ENCODE measurements at places on chromosomes 1 and 21.

GRCh38 chr1:233113009-233113879 is 162.8 kb downstream of the NTPCR start:
- no peak for DNase-seq

DNA sequence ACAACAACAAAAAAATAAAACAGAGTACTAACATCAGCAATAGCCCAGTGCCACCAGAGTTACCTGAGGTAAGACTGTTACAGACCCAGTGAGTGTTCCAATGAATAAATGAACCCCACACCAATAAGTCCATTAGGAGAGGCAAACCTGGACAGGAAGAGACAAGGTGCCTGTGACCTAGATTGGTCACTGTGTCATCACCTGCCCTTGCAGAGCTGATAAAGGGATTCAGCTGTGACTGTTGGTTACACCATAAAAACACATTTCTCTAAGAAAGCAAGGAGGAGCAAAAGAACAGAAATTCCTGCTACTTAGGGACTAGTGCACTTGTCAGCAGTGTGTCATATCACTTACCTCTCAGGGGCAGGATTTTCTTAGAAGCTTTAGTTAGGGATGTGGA is 37.5 kb downstream of the CD2 start:
- DNase-seq, result no peak

- no peak for DNase-seq
Observed at GRCh38 chr1:178218550-178218949, 124.6 kb downstream of the RASAL2 start.

- DNase-seq, result no peak
Observed at GRCh38 chr1:20143318-20143717, 4.2 kb downstream of the PLA2G2F start.

GRCh38 chr1:200971428-200971903 is 52.0 kb downstream of the KIF21B start:
- no peak for DNase-seq

- DNase-seq, result no peak
Observed at GRCh38 chr1:238018214-238018613, 127.5 kb upstream of the ZP4 start.

- no peak for DNase-seq
Observed at GRCh38 chr1:233061265-233061664, 110.9 kb downstream of the NTPCR start.

DNA sequence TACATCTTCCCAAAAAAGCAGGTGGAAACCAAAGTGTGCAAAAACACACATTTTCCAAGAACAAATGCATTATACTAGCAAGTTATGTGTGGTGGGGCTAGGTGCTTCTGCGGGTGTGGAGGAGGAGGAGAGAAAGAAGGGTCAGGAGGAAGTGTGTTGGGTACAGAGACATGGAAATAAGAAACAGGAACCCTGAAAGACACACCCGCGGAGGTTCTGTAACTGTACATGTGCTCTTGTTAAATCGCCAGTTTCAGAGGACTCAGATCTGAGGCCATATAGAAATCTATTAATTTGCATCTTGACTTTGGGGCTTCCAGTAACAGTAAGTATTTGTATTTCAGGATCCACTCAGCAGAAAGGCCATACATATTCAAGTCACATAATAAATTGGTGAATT is 30.9 kb downstream of the ERG start:
- no peak for DNase-seq

DNA sequence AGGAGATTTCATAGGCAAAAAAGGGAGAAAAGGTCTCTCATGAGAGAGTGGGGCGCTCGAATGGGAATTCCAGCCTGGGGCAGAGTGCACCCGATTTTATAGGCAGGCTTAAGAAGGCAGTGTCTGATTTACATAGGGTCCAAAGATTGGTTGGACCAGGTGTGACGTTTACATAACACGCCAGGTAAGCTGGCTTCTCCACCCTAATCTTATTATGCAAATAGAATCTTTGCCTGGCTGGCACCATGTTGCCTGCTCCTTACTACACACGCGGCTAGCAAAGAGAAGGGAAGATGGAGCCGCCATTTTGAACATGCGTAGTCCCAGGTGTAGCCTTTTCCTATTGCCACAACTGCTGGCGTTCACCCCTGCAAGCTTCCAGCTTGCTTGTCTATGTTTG is 103.7 kb downstream of the SLC16A1 start:
- DNase-seq, result no peak

DNA sequence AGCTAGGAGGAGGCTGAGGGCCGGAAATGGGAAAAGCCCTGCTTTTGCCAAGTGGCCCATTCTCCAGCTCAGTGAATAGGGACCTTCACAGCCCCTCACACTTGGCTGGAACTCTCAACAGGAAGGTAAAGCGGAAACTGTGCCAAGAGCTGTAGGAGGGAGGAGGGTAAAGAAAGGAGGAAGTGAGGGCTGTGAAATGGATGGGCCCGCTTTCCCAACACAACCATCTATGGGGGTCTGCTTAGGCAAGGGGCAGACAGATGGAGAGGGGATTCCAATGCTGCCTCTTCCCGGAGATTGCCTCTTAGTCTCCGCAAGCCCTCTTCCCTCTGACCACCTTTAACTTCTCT is 5.2 kb downstream of the INKA2 start:
- no peak for DNase-seq

GRCh38 chr1:41411229-41411628 is 50.0 kb downstream of the FOXO6 start:
- no peak for DNase-seq

DNA sequence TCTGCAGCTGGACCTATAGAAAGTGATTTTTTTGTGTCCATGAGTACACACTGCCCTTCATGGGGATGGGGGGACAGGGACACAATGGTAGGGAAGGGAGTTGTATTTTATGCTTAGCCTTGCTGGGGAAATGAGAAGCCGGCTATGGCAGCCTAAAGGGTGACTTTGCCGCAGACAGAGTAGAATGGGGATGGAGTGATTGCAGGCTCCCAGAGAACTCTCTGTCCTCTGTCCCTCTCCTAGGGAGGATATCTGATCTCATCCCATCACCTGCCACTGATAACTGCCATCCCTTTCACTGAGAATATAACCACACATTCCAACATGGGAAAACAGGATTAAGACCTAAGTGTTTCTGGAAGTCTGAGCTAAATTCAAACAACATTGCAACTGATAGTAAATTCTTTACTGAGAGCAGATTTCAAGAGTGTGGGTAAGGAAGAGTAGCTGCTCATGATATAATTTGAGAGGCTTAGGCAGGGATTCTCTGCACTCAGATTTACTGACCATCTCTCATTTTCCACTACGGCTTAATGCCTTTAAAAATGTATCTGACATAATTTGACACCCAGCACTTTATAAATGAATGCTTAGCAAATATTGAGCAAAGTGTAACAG is 13.9 kb downstream of the SH2D1B start:
- no peak for DNase-seq

DNA sequence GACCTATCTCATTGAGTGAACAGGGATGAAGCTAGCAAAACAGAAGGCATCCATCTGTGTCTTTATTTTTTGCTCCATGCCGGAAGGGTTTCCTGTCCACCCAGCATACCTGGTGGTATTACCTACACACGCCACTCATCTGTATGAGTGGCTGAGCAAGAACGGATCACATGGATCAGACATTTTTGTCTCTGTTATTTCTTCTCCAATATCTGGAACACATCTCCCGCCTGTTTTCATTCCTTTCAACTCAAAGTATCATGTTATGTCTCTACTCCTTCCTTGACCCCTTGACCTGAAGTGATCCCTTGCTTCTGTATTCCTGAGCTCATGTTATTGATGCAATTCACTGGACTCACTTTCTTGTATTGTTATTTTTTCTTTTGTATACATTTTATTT is 24.7 kb downstream of the ADAMTS1 start:
- DNase-seq, result no peak

DNA sequence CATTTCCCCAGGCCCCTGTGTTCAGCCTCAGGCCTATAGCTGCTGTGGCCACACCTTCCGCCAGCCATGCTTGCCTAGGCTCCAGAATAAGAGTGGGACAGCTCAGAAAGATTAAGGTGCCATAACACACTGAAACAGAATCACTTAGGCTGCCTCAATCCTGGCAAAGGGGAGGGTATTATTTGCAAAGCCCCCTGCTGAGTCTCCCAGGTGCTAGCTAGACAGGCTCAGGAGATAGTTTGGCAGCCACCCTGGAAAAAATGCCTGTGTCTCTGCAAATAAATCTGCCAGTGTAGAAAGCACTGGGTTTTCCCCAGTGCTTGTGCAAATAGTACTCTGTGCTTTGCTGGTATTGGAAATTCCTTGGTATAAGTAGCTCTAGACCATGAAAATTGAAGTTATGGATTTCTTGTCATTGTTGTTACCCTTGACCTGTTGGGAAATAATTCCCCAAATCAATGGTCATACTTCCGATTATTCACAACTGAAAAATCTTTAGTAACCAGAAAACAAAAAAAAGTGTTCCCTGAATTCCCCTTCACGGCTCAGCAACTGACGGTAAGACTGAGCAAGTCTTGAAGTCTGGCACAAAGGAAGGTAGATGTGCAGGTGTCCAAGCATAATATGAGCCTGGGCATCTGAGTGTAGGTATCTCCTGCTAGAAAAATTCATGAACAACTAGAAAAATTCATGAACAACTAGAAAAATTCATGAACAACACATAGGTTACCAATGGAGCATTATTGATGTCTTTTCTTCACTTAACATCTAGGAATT is 56.9 kb downstream of the PROX1 start:
- no peak for DNase-seq

GRCh38 chr1:214005708-214006107 is 17.9 kb downstream of the PROX1 start:
- no peak for DNase-seq

DNA sequence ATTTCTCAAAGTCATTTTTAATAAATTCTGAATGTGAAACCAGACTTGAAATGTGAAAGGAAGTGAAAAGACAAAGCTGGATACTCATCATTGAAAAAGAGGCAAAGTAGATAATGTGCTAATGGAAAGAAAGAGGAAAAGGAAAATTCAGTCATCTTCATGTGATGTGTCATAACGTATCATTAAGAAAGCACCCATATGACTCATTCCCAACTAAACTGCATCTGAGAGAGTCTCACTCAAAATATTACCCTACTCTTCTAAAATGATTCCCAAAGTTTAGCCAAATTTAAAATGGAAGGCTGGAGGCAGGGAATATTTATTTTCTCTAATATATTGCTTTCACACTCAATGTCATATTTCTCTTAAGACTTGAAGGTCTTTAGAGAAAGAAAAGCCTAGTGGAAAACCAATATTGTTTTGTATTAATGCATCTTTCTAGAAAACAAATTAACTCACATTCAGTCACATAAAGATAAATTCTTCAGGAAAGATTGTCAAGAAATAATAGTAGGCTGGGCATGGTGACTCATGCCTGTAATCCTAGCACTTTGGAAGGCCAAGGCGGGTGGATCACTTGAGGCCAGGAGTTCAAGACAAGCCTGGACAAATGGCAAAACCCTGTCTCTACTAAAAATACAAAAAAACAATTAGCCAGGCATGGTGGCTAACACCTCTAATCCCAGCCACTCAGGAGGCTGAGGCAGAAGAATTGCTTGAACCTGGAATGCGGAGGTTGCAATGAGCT is 129.9 kb downstream of the SLC30A10 start:
- no peak for DNase-seq

DNA sequence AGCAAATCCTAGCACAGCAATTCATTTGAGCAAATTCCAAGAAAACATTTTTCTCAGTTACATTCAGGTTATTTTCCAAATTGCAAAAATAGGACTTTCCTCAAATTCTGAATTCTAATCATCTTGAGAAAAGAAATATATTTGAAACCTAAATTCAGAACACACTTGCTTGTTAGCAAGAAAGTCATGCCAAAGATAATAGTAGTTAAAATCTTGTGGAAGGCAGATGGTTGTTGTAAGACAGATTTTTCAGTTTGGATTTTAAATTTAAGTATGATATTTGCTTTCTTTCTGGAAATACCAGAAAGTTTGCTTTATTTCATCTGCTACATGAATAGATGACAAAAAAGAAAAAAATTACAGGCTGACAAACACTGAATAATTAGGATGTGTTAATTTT is 29.1 kb downstream of the SNX7 start:
- DNase-seq, result no peak

GRCh38 chr1:210143465-210144062 is 89.0 kb upstream of the SERTAD4 start:
- peak; percentile 12 for DNase-seq

DNA sequence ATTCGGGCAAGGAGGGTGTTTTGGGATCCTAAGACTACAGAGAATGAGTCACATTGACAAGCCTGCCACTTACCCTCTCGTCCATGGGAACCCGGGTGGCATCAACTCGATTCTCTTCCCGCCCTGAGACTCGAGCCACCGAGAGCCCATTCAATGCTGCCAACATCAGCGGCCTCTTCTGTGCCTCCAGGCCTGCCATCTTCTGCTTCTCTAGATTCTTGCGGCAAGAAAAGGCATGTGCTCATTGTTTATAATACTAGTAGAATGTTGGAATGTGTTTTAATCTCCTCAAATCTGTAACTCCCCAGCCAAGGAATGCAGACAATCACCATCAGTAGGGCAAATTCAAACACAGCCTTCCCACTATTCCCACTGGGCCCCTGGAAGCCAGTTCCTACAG is 96.9 kb downstream of the SMYD2 start:
- no peak for DNase-seq

- no peak for DNase-seq
Observed at GRCh38 chr1:165759095-165759494, 9.6 kb downstream of the TMCO1 start.

DNA sequence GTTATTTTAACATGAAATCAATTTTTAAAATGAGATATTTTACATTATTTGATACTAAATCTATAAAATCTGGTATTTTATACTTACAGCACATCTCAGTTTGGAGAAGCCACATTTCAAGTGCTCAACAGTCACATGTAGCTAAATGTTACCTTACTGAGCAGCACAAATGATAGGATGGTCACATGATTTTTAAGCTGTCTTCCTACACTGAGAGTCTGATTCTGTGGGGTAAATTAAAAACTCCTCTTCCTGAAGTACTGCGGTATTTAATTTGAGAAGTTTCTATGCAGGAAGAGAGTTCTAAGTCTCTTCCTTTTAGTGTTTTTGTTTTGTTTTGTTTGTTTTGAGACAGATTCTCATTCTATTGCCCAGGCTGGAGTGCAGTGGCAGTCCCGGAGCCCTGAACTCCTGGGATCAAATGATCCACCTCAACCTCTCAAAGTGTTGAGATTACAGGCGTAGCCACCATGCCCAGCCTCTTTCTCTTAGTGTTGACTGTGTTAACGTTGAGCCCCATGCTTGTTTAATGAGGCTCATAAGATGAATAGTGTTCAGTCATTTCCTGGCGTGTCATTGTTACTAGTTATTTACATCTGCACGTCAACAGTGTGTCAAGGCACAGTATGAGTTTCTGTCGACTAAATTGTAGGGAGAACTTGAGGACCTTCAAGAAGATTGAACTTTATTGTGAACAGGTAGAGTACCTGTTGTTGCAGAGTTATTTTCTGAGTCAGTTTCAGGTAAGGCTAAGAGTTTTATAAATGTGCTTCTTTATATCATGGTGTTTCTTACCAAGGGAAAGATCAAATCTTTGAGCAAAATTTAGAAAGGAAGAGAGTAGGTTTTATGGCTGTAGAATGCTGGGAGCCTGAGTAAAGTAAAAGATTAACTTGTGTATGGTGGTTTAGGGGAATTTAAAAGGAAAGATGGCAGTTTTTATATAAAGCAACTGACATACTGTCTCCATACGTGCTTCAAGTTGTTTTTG is 3.3 kb downstream of the CNST start:
- DNase-seq, result no peak
